ENCODE measurements at places on chromosomes 7 and 10.
A peak's percentile ranks its signal among the peaks of the same experiment; 100 is the strongest.

GRCh38 chr7:38034062-38034908 lies 113.8 kb downstream of the EPDR1 start:
- H3K27ac ChIP-seq: no peak overlapping the region
- no peaks in the 10 kb centered on the region for H3K36me3 ChIP-seq
- H3K4me1 ChIP-seq: no peaks in the 10 kb centered on the region
- no peak overlapping the region for H3K4me3 ChIP-seq
- no peak for DNase-seq
- H3K27me3 ChIP-seq: no peaks in the 10 kb centered on the region

DNA sequence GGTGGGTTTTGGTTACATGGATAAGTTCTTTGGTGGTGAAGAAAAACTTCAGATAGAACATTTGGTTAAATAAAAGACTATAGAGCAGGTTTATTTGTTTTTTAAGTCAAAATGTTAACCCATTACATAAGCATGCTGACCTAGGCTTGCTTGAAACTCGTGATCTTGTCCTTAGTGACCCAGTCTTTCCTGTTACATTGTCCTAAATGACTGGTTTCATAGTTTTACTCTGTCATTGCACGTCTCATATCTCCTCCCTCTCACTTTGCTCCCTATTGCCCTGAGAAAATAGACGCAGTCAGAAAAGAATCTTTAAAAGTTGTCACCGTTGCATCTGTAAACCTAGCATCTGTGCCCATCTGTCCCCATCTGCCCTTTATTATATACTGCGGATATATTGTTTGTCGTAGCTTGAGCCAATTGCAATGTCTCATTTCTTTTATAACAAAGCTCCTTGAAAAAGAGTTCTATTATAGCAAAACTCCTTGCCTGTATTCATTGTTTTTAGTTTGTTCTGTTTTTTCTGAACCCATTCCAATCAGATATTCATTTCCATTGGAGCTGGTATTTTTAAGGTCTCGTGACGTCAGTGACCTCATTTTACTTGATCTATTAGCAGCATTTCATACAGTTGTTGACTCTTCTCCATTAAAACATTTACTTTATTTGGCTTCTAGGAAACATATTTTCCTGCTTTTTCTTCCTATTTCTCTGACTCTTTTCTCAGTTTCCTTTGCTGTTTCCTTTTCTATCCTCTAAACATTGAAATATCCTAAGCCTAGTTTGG lies 57.3 kb downstream of the HELLS start:
- no peak overlapping the region for H3K27ac ChIP-seq
- no peak overlapping the region for H3K4me3 ChIP-seq
- no peaks in the 10 kb centered on the region for H3K4me1 ChIP-seq
- no peak for DNase-seq
- H3K27me3 ChIP-seq: no peaks in the 10 kb centered on the region

- DNase-seq: no peak
- no peaks in the 10 kb centered on the region for H3K36me3 ChIP-seq
- H3K4me3 ChIP-seq: no peak overlapping the region
- H3K27me3 ChIP-seq: no peaks in the 10 kb centered on the region
Measured at GRCh38 chr10:86732771-86733170, 23.6 kb upstream of the BMPR1A start.

GRCh38 chr7:73833251-73833919 lies 2.6 kb downstream of the CLDN4 start:
- H3K27me3 ChIP-seq: peaks cover 4% of the 10 kb centered on the region
- H3K36me3 ChIP-seq: no peaks in the 10 kb centered on the region
- peak overlapping the region; percentile 58 for H3K27ac ChIP-seq
- H3K4me1 ChIP-seq: peaks cover 56% of the 10 kb centered on the region
- no peak overlapping the region for H3K4me3 ChIP-seq
- no peak for DNase-seq

GRCh38 chr7:112206991-112207592 lies 597 bp downstream of the ZNF277 start:
- H3K36me3 ChIP-seq: peaks cover under 1% of the 10 kb centered on the region
- H3K27me3 ChIP-seq: no peaks in the 10 kb centered on the region
- DNase-seq: no peak
- peaks cover 38% of the 10 kb centered on the region for H3K4me1 ChIP-seq
- peak overlapping the region; percentile 84 for H3K27ac ChIP-seq
- H3K4me3 ChIP-seq: peak overlapping the region; percentile 98

DNA sequence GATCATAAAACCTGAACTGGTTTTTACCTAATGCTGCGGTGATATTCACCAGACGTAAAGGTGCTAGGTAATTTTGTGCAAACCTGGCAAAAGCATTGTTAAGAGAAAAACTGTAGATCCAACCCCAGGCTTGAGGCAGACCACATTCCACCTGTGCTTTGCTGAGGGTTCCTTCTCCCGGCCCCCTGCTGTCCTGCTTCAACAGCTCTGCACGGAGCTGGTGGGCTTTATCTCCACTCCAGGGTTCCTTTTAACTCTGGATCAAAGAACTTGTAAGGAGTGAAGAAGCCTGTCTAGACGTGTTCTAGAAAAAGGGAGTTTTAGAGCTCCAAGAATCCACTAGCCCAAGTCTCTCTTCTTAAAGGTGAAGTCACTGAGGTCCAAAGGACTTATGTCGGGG lies 87.5 kb upstream of the NMT2 start:
- H3K4me3 ChIP-seq: no peak overlapping the region
- peaks cover 39% of the 10 kb centered on the region for H3K36me3 ChIP-seq
- DNase-seq: no peak
- peaks cover 3% of the 10 kb centered on the region for H3K27me3 ChIP-seq

- no peak for DNase-seq
- no peak overlapping the region for H3K4me3 ChIP-seq
- peaks cover 7% of the 10 kb centered on the region for H3K4me1 ChIP-seq
- H3K27ac ChIP-seq: no peak overlapping the region
- H3K27me3 ChIP-seq: peaks cover 3% of the 10 kb centered on the region
Measured at GRCh38 chr10:66678521-66678920, 247.3 kb upstream of the LRRTM3 start.

DNA sequence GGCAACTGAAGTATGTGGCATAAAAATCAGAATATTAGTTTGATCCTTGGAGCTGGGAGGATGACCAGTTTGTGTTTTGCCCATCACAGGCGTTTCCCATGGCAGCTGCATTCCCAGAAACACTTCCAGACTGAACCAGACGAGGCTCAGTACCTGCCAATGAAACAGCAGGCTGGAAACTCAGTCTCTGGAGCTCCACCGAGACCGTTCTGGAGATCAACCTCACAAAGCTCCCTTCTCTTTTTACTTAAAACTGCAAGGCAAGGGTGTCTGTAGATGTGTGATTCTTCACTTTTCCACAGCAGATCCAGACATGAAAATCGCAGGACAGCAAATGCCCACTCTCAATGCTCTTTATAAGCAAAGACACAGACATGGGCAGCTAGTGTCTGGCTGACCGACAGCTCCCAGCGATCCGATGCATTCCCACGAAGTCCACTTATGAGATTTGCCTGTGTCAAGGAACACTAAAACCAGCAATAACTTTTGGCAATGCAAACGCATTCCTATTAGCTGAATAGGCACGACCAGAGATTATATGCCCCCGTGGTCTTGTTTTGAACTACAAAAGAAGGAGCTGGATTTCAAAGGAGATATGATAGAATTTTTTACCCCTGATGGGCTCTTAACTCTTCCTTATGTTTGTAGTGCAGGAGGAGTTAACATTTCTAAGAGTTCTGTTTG lies 72.6 kb downstream of the ADAM12 start:
- H3K27ac ChIP-seq: no peak overlapping the region
- no peak overlapping the region for H3K4me3 ChIP-seq
- no peaks in the 10 kb centered on the region for H3K36me3 ChIP-seq
- DNase-seq: no peak

- H3K4me1 ChIP-seq: peaks cover 10% of the 10 kb centered on the region
- H3K36me3 ChIP-seq: peaks cover 28% of the 10 kb centered on the region
- peak overlapping the region; percentile 37 for H3K27ac ChIP-seq
- H3K27me3 ChIP-seq: no peaks in the 10 kb centered on the region
Measured at GRCh38 chr7:44625526-44626471, 19.4 kb downstream of the OGDH start.

DNA sequence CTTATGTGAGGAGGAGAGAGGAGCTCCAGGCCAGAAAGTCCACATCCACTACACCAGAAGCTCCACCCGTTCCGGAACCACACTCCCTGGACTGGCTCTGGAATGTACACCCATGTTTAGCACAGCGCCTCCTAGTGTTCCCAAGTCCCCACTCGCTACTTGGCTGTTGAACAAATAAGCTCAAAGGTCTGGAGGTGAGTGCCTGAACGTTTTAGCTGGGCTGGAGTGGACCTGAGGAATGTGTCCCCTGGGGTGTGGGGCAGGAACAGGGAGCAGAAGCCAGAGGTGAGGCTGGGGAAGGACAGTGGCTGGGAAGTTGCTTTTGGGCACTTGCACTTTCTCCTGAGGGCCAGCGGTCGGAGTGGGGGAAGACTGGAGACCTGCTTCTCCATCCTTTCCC lies 164.1 kb upstream of the CDCA7L start:
- no peak overlapping the region for H3K27ac ChIP-seq
- peaks cover 25% of the 10 kb centered on the region for H3K27me3 ChIP-seq
- peak; percentile 48 for DNase-seq
- no peak overlapping the region for H3K4me3 ChIP-seq
- peaks cover 9% of the 10 kb centered on the region for H3K4me1 ChIP-seq
- H3K36me3 ChIP-seq: no peaks in the 10 kb centered on the region

- peaks cover 53% of the 10 kb centered on the region for H3K36me3 ChIP-seq
- DNase-seq: no peak
- no peak overlapping the region for H3K4me3 ChIP-seq
- H3K27ac ChIP-seq: no peak overlapping the region
- no peaks in the 10 kb centered on the region for H3K27me3 ChIP-seq
Measured at GRCh38 chr7:47520406-47520805, 61.5 kb downstream of the TNS3 start.

- no peak for DNase-seq
- H3K27ac ChIP-seq: no peak overlapping the region
- H3K27me3 ChIP-seq: peaks cover 11% of the 10 kb centered on the region
- peaks cover 11% of the 10 kb centered on the region for H3K36me3 ChIP-seq
Measured at GRCh38 chr7:128946936-128947830, 9.5 kb downstream of the IRF5 start.

- H3K27me3 ChIP-seq: no peaks in the 10 kb centered on the region
- H3K4me3 ChIP-seq: no peak overlapping the region
- no peak for DNase-seq
- no peaks in the 10 kb centered on the region for H3K36me3 ChIP-seq
Measured at GRCh38 chr7:20574784-20575720, 40.4 kb upstream of the ABCB5 start.

DNA sequence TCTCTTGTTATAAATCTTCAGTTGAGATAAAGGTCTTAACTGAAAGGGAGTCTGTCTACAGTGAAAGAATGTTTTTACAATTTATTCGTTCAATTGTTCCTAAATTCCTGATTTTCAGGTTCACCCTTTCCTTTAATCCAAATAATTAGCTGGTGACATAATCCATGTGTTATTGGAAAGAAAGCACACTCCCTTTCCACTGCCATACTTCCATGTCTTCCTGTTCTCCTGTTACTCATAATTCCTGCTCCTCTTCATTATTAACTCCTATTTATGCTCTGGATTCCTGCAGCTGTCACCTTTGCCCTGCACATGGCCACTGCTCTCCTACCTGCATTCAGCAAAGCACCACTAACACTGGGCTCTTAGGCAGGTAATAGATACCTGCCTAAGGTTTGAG lies 40.0 kb upstream of the FAM3C start:
- H3K27me3 ChIP-seq: peaks cover 4% of the 10 kb centered on the region
- no peak for DNase-seq
- no peak overlapping the region for H3K4me3 ChIP-seq
- H3K4me1 ChIP-seq: peaks cover 13% of the 10 kb centered on the region
- peaks cover 11% of the 10 kb centered on the region for H3K36me3 ChIP-seq

GRCh38 chr10:1609648-1609970 lies 127.7 kb downstream of the ADARB2 start:
- peaks cover 69% of the 10 kb centered on the region for H3K4me1 ChIP-seq
- DNase-seq: no peak
- H3K4me3 ChIP-seq: peak overlapping the region; percentile 44
- peaks cover 39% of the 10 kb centered on the region for H3K27me3 ChIP-seq

DNA sequence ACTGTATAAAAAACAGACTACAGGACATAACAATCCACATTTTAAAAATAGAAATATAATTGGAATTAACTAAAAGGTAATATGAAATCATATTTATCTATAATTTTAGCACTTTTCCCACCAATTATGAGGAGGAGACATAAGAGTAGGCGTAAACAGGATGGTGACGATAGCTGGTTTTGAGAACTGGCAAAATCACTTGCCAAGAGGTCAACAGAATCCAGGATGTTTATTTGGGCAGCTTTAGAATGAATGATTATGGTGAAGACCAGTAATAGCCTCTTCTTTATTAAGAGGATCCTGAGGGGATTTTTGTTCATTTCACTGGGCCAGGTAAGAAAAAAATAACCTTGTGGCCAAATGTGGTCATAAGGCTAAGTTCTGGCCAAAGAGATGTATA lies 67.2 kb downstream of the TPK1 start:
- DNase-seq: no peak
- no peaks in the 10 kb centered on the region for H3K27me3 ChIP-seq
- H3K36me3 ChIP-seq: no peaks in the 10 kb centered on the region
- no peak overlapping the region for H3K27ac ChIP-seq
- no peak overlapping the region for H3K4me3 ChIP-seq
- H3K4me1 ChIP-seq: no peaks in the 10 kb centered on the region

- H3K27me3 ChIP-seq: no peaks in the 10 kb centered on the region
- no peak overlapping the region for H3K27ac ChIP-seq
- no peak for DNase-seq
- H3K4me1 ChIP-seq: peaks cover 33% of the 10 kb centered on the region
- H3K4me3 ChIP-seq: no peak overlapping the region
- H3K36me3 ChIP-seq: no peaks in the 10 kb centered on the region
Measured at GRCh38 chr7:11208883-11209465, 235.3 kb downstream of the PHF14 start.

DNA sequence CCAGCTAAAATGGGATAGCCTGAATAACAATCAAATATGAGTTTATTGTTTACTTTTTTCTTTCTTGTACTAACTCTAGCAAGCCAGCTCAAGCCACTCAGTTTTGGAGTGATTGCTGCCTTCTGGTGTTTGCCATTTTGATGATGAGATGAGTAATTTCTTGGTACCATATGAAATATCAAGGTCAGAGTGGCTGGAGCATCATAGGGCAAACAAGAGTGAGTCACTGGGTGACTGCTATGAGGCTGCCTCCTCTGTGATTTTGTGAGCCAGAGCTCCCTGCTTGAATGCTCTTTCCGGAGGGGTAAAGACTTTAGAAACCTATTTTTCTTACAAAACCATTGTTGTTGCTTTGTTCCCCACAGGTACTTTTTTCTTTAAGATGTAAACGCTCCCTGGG lies 295.6 kb downstream of the PRKG1 start:
- H3K27me3 ChIP-seq: no peaks in the 10 kb centered on the region
- no peaks in the 10 kb centered on the region for H3K36me3 ChIP-seq
- H3K27ac ChIP-seq: no peak overlapping the region
- H3K4me1 ChIP-seq: peaks cover 17% of the 10 kb centered on the region
- no peak for DNase-seq

DNA sequence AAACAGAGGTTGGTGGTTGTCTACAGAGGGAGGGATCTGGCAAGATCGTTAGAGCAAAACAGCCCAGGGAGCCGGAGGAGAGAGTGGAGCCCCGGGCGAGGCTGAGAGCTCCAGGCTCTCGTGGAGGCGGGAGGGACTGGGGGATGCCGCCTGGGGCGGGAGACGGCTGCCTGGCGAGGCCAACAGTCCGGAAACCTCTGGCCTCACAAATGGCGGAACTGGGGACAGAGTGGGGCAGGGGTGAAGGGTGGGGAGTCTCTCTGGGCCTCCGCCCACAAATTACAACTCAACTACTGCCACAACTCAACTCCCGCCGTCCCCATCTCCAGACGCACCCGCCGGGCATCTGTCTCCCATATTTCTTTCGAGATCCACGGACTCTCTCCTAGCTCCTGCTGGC lies 47.7 kb downstream of the CLEC2L start:
- peaks cover 81% of the 10 kb centered on the region for H3K36me3 ChIP-seq
- no peak overlapping the region for H3K4me3 ChIP-seq
- H3K27me3 ChIP-seq: no peaks in the 10 kb centered on the region
- peak overlapping the region; percentile 95 for H3K27ac ChIP-seq

Measured in nephron progenitor cell (in vitro differentiated cells).